ENCODE measurements at places on chromosomes 16 and 17.
A peak's percentile ranks its signal among the peaks of the same experiment; 100 is the strongest.

GRCh38 chr17:632560-632959, 82.1 kb downstream of the VPS53 start:
- no peak for DNase-seq

- no peak for DNase-seq
Measured at GRCh38 chr16:29810699-29811169, 1.3 kb upstream of the PRRT2 start.

DNA sequence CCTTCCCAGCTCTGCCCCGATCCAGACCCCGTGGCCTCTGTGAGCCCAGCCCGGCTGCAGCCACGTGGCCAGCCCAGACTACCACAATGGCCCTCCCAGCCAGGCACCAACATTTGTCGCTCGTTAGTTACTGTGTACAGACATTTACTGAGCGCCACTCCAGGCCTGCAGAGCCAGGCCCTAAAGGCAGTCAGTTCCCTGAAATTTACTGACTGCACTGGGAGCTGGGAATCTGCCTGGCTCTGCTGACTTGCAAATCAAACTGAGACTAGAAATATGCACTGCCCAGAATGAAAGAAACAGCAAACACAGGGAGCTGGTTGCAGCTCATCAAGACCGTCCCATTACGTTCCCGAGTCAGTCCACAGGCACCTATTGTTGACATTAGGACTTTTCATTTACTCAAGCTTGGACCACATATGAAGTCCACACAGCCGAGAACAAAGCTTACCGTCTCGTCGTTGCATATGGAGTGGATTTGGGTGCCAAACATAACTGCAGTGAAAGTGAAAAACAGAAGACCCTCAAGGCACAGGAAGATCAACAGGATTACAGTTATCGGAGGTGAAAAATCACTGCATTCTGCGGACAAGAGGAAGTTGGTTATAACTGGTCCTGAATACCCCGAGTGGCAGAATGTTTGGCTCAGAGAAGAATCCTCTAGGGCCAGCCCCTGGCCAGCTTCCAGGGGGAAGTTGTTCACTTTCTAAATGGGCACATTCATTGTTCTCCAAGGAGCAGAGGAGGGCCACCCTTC, 34.5 kb downstream of the ZDHHC7 start:
- DNase-seq: no peak

DNA sequence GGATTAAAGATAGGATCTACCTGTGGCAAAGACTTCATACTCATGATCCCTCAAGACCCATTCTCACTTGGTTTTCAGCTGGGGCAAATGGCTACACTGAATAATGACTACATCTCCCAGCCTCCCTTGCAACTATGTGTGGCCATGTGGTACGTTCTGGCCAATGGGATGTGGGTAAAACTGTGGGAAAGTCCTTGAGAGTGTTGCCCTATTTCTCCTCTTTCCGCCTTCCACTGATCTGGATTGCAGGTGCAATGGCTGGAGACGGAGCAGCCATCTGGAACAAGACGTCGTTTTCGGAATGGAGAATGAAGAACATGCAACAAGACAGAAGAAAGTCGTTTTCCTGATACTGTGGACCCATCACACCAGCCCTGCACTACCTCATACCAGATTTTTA, 48.5 kb downstream of the HAPSTR1 start:
- peak; percentile 32 for DNase-seq

- DNase-seq: no peak
Measured at GRCh38 chr17:43309505-43310332, 75.9 kb upstream of the RNU2-1 start.

GRCh38 chr17:41864498-41864835, 756 bp downstream of the KLHL11 start:
- DNase-seq: no peak

DNA sequence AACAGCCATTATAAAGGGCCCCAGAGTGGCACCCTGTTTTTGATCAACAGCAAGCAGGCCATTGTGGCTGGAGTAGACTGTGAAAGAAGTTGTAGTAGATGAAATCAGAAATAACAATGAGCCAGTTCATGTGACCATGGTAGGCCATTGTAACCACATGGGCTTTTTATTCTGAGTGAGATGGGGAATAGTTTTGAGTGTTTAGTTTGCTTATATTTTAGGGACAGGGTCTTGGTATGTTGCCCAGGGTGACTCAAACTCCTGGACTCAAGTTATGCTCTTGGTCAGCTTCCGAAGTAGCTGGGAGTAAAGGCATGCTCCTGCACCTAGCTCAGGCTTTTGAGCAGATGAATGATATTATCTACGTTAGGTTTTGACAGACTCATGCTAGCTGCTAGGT, 12.0 kb downstream of the CBFB start:
- DNase-seq: no peak

GRCh38 chr16:52993179-52993578, 59.5 kb downstream of the CHD9NB start:
- DNase-seq: no peak

GRCh38 chr17:61380217-61380835, 19.3 kb upstream of the TBX2 start:
- no peak for DNase-seq

- DNase-seq: no peak
Measured at GRCh38 chr17:83079766-83080578, 563 bp downstream of the METRNL start.

- DNase-seq: no peak
Measured at GRCh38 chr17:79428988-79429387, 181.9 kb downstream of the RBFOX3 start.

GRCh38 chr16:11393366-11393765, 48.1 kb downstream of the RMI2 start:
- no peak for DNase-seq

Measured in CD4-positive, alpha-beta T cell treated with Interleukin-21 for 1 hour (primary cell).